ENCODE measurements at places on chromosomes 1 and 21.

DNA sequence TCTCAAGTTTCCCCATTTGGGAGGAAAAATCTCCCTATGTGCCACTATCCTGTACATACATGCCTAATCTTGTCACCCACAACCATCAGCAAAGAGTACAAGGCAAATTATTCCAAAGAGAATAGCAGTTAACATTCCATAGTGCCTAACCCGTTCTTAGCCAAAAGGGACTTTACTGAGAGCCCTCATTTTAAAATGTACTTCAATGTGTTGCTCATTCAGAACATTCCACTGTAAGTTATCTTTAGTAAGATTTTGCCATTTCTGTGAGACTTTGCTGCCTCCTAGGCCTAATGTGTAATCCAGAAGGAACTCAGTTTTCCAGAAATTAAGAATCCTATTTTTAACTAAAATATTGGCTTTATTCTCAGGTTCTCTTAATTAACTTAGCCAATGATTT, 11.3 kb upstream of the MRPL55 start:
- DNase-seq, result no peak

DNA sequence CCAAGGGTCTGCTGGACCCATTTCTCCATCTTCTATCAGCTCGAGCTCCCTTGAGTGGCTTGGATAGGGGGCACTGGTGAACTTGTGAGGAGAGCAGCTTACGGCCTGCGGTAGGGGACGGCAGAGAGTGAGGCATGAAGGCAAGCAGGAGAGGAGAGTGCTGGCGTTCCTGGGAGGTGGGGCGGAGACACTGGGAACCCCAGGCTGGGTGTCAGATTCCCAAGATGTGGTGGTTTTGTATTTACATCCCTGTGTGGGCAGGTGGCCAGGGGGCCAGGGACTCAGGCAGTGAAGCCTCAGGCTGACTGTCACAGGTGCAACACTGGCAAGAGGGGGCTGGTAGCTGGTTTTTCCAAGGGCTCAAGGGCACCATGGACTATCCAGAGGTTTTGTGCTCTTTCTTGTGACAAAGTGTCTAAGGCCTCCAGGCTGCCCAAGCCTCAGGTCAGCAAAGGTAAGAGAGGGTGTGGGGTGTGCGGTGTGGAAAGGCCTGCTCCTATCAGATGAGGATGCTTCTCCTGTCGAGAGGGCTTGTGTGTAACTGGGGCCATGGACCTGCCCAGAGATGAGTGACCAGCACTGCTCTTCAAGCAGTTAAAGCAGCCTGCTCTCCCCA, 45.1 kb upstream of the ROR1 start:
- no peak for DNase-seq

DNA sequence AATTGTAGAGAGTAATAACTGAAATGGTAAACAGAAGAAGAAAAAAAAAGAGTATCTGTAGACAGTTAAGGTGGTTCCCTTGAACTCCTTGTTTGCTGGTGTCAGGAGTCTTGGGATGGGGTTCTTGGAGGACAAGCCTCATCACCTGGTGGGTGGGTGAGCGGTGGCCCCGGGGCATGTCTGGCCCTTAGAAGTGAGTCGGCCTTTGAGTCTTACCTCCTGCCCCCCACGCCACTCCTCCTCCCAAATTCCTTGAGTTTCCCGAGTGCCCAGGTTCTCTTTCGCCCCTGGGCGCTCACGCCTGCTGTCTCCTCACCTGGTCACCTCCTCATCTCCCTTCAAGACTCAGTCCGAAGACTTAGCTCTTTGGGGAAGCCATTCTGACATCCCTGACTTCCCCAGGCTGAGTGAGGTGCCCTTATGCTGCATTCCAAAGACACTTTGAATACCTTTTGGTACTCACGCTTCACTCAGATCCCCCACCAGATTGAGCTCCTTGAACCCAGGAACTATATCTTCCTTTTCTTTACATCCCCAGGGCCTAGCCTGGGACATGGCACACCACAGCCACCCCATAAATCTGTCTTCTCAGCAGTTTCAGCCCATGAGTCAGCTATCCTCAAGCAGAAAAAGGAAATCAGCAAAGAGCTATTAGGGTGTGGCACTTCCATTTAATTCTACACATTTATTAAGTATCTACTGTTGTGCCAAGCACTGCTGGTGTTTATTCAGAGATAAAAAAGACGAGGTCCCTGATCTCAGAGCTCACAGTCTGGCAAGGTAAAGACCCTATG, 13.5 kb upstream of the IKBKE start:
- DNase-seq, result peak; percentile 71

DNA sequence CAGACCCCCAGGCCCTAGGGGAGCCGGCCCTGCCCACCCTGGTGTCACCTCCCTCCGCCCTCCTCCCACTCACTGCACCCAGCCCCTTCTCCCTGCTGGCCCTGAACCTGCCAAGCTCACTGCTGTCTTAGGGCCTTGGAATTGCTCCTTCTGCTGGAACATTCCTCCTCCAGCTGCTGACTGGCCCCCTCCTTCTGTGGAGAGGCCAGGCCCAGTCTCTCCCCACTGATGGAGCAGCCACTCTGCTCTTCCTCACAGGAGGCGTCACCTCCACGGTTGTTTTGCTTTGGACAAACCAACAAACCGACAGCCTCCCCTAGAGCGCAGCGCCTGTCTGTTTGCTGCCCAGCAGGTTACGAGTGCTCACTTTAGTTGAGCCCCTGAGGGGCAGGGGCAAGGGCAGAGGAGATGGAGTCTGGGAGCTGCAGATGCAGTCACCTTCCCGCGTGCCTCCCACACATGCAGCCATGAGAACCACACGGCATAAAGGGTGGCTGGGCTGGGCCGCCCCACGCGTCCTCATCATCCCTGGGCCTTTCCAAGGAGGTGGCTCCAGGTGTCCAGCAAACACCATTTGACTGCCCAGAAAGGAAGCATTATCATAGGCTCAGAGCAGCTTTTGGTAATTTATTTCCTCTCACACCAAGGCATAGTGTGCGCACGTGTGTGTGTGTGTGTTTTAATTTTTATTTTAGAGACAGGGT, 9.4 kb downstream of the OXCT2 start:
- no peak for DNase-seq

- DNase-seq, result no peak
Measured at GRCh38 chr21:31898933-31899630, 26.3 kb downstream of the HUNK start.

DNA sequence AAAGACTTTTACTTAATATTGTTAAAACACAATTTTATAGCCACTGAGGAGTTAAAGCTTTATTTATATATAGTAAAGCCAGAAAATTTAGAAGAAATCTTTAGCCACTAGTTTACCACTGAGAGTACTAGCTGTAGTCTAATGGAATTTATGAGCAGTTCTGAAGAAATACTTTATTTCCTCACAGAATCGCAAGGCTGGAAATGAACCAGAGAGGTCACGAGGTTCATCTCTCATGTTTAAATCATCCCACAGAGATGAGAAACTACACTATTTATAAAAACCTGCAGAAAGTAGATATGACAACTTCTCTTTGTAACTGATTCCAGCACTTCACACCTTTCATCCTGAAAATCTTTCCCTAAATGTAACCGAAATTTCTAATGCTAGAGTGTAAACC, 26.0 kb downstream of the ADGRL4 start:
- DNase-seq, result peak; percentile 16

DNA sequence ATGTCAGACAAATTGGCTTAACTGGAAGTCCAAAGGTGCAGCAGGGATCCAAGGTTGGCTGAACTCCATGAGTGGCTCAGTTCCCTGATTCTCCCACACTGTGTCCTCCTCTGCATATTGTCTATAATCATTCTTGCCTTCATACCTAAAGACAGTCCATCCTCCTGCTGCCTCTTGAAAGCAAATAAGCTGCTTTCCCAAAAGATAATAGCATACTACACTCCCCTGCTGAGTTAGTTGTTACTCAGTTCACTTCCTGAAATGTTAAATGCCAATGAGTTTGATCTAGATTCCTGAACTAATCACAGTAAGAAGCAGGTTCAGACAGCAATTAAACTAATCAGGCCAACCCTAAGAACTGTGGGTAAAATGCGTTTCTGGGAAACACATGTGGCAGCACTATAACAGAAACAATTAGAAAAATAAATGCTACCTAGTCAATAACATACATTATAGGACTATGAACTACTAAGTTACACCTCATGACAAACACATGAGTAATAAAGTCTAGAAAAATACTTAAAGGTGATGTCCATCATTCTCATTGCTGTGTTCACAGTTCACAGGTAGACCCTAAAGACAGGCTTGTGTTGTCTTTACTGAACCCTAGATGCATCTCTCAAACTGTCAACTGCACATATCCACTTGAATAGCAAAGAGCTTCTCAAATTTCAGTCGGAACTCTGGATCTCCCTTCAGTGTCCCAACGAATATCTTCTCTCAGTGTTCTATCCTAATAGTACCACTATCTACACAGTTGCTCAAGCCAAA, 50.8 kb upstream of the BOLA1 start:
- DNase-seq, result no peak

GRCh38 chr1:221514806-221515205, 227.1 kb downstream of the DUSP10 start:
- DNase-seq, result no peak

DNA sequence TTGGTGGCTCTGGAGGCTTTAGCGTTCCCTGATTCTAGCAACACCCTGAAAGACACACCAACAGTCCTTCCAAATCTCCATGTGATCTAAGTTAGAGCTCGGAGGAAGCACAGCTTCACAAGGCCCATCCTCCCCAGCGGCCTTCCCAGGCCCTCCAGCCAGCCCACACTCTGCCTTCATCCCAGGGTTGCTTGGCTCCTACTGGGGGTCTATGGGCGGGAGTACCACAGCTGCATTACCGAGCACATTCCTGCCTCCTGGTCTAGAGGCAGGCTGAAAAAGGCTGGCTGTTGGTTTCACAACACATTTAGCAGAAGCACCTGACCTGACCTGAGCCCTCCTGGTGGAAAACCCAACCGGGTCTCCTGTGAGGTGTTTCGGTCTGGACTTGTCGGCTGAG, 54.7 kb upstream of the TRIM67 start:
- DNase-seq, result no peak

DNA sequence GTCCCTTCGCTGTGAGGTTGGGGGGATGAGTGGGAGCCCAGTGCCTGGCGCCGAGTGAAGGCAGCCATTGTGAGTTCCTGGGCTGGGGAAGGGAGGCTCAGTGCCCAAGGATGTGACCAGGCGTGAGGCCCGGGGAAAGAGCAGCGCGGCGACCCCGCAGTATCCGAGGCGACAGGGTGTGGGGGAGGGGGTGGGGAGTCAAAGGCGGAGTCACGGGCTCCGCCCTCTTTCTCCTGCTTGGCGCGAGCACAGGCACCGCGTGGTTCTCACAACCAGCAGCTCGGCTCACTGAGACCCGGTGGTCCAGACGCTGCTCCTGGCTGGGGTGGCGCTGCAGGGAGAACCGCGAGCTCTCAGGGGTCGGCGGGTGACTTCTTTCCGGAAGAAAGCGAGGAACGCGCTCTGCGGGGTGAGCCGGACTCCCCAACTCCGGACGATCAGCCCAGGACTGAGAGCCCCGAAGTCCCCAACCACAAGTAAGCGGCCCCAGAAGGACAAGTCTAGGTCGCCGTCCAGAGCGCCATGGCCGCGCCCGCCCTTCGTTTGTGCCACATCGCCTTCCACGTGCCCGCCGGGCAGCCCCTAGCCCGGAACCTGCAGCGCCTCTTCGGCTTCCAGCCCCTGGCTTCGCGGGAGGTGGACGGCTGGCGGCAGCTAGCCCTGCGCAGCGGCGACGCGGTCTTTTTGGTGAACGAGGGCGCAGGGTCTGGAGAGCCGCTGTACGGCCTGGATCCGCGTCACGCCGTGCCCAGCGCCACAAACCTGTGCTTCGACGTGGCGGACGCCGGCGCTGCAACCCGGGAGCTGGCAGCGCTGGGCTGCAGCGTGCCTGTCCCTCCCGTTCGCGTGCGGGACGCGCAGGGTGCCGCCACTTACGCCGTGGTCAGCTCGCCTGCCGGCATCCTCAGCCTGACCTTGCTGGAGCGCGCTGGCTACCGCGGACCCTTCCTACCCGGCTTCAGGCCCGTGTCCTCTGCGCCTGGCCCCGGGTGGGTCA, at the start of gene HPDL:
HPDL (plus strand) TSS at position 269 of the 997 bp plus-strand sequence; CDS start at position 523, 254 bp downstream.
- DNase-seq, result peak; percentile 65

- no peak for DNase-seq
Measured at GRCh38 chr1:198754670-198755069, 115.8 kb downstream of the PTPRC start.

GRCh38 chr1:192906334-192906733, 97.5 kb downstream of the RGS2 start:
- DNase-seq, result no peak

GRCh38 chr1:15989776-15990175, 13.9 kb upstream of the ZBTB17 start:
- DNase-seq, result no peak

- DNase-seq, result peak; percentile 61
Measured at GRCh38 chr1:30085811-30086770, 637.3 kb downstream of the MATN1 start.

DNA sequence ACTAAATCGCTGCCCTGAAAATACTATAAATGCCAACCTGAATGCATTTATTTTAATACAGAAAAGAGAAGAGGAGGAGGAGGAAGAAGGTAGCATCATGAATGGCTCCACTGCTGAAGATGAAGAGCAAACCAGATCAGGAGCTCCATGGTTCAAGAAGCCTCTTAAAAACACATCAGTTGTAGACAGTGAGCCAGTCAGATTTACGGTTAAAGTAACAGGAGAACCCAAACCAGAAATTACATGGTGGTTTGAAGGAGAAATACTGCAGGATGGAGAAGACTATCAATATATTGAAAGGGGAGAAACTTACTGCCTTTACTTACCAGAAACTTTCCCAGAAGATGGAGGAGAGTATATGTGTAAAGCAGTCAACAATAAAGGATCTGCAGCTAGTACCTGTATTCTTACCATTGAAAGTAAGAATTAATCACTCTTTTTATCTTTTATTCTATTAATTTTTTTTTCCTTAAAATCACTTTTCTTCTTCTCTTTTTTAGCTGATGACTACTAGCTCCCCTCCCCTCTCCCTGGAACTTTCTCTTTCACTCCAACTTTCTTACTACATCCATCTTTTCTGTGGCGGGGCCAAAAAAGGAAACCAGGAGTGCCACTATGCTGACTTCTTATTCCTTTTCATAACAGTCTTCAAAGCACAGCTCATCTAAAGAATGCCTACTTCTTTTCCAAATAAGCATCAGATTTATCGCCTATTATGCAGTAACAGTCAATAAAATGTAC, 36.3 kb downstream of the FUBP1 start:
- DNase-seq, result no peak

GRCh38 chr1:64215576-64215975, 12.2 kb downstream of the UBE2U start:
- DNase-seq, result no peak

Data from fibroblast of upper back skin (primary cell).